MG63 (cell line): ENCODE measurements at places on chromosomes 12 and 14.

DNA sequence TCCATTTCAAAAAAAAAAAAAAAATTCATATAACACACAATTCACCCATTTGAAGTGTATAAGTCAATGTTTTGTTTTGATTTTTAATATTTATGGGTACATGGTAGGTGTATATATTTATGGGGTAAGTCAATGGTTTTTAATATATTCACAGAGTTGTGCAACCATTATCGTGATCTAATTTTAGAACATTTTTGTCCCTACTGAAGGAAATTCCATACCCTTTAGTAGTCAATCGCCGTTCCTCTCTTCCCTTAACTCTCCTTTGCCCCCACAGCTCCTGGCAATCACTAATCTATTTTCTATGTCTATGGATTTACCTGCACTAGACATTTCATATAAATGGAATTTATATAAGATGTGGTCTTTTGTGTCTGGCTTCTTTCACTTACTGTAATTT lies 92.8 kb downstream of the TRAFD1 start:
- DNase-seq: no peak

DNA sequence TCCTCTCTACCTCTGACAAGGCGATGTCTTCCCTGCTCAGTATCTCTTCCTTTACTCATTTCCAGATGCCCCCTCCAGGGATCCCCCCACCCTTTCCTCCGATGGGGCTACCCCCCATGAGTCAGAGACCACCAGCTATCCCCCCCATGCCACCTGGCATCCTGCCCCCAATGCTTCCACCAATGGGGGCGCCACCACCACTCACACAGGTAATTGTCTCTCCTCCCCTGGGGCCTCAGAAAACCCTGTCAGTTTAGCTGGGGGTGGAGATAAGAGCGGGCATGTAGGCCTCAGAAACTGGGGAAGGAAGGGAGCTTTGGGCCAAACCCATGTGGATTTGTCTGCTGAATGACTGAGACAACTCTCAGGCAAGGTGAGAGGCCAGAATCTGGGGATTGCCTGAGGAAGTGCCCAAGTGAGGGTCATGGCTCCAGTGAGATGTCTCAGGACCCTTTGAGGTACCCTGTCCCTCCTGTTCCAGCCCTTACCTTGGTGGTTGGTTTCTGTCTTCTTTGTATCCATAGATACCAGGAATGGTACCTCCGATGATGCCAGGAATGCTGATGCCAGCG lies 8.1 kb downstream of the PRPF40B start:
- no peak for DNase-seq

DNA sequence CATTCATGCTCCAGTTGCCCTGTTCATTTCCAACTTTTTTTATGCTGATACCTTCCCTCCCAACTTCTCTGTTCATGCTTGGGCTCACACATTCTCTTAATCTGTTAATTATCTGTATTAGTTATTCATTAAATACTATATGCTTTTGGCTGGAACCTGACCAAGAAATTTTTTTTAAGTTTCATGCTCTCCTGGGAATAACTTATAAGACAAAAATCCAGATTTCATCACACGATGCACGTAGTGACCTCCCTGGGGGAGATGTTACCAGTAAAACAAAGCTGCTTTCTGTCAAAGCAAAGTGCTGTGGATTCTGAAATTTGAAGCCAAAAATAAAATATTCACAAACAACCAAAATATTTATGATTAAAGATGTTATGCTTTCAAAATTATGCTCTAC lies 215.0 kb upstream of the USP15 start:
- DNase-seq: no peak

- no peak for DNase-seq
These were observed 874.4 kb downstream of the SLC6A15 start for GRCh38 chr12:84038242-84038641.
